ENCODE measurements at places on chromosomes 1 and 21. TPM values are rescaled to one million over a fixed set of nuclear protein-coding genes. Genes with fewer than 3 reads are reported as not detected.

GRCh38 chr1:119373465-119373864 lies 4.9 kb downstream of the HAO2 start:
- DNase-seq: no peak
- no peaks in the 10 kb centered on the region for H3K4me1 ChIP-seq
- H3K27me3 ChIP-seq: no peaks in the 10 kb centered on the region
- H3K27ac ChIP-seq: no peak overlapping the region
- H3K36me3 ChIP-seq: no peaks in the 10 kb centered on the region
- no peak overlapping the region for H3K4me3 ChIP-seq

GRCh38 chr21:36915014-36915695 lies 51.3 kb downstream of the HLCS start:
- peaks cover 2% of the 10 kb centered on the region for H3K4me1 ChIP-seq
- no peaks in the 10 kb centered on the region for H3K36me3 ChIP-seq
- H3K27me3 ChIP-seq: no peaks in the 10 kb centered on the region
- no peak for DNase-seq
- no peak overlapping the region for H3K27ac ChIP-seq

GRCh38 chr1:3796215-3797061 lies at the start of gene LRRC47:
TSS of gene LRRC47 (minus strand) at chr1:3796498. CDS start at chr1:3796476, 22 bp downstream.
- peak; percentile 67 for DNase-seq
- peak within 1 kb of the TSS; percentile 90 for H3K4me3 ChIP-seq
- peak within 1 kb of the TSS; percentile 76 for H3K27ac ChIP-seq
- no peaks in the 10 kb centered on the region for H3K27me3 ChIP-seq
- H3K36me3 ChIP-seq: no peaks in the 10 kb centered on the region

GRCh38 chr1:164443166-164443565 lies 115.8 kb upstream of the PBX1 start:
- H3K4me1 ChIP-seq: no peaks in the 10 kb centered on the region
- H3K27ac ChIP-seq: no peak overlapping the region
- H3K4me3 ChIP-seq: no peak overlapping the region
- H3K36me3 ChIP-seq: no peaks in the 10 kb centered on the region

- H3K4me3 ChIP-seq: no peak overlapping the region
- H3K36me3 ChIP-seq: no peaks in the 10 kb centered on the region
- no peak for DNase-seq
- H3K27ac ChIP-seq: no peak overlapping the region
- no peaks in the 10 kb centered on the region for H3K4me1 ChIP-seq
Measured at GRCh38 chr1:179818260-179818659, 59.3 kb downstream of the TOR1AIP2 start.

GRCh38 chr1:65986146-65986545 lies 193.5 kb downstream of the PDE4B start:
- no peaks in the 10 kb centered on the region for H3K4me1 ChIP-seq
- no peaks in the 10 kb centered on the region for H3K36me3 ChIP-seq
- DNase-seq: no peak
- H3K4me3 ChIP-seq: no peak overlapping the region
- H3K27me3 ChIP-seq: no peaks in the 10 kb centered on the region
- no peak overlapping the region for H3K27ac ChIP-seq

DNA sequence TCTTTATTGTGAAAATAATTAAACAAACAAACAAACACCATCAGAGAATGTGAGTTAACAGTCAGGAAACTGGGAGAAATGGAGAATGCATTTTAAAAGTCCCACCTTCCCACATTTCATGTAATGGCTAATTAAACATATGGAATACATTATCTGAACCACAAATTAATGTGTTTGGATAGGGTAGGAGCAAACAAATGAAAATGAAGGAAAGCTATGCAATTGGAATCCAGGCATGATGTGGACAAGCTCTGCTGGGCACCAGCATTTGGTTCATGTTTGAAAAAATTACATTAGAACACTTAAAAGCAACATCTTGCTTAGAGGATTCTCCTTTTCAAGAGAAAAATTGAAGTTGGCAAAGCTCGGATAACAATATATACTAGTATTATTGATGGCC lies 628.1 kb downstream of the LMO4 start:
- DNase-seq: no peak
- no peaks in the 10 kb centered on the region for H3K36me3 ChIP-seq
- no peaks in the 10 kb centered on the region for H3K4me1 ChIP-seq
- H3K27ac ChIP-seq: no peak overlapping the region
- H3K4me3 ChIP-seq: no peak overlapping the region

- H3K4me1 ChIP-seq: no peaks in the 10 kb centered on the region
- no peak overlapping the region for H3K4me3 ChIP-seq
- H3K27me3 ChIP-seq: no peaks in the 10 kb centered on the region
- H3K27ac ChIP-seq: no peak overlapping the region
- DNase-seq: no peak
Measured at GRCh38 chr1:79614106-79614505, 607.6 kb upstream of the ADGRL4 start.

- peak overlapping the region; percentile 16 for H3K27ac ChIP-seq
- no peak overlapping the region for H3K4me3 ChIP-seq
- DNase-seq: no peak
- H3K4me1 ChIP-seq: peaks cover 44% of the 10 kb centered on the region
- no peaks in the 10 kb centered on the region for H3K36me3 ChIP-seq
- H3K27me3 ChIP-seq: no peaks in the 10 kb centered on the region
Measured at GRCh38 chr1:8600336-8600735, 217.1 kb downstream of the RERE start.

GRCh38 chr1:93567255-93567918 lies 114.2 kb downstream of the BCAR3 start:
- H3K4me3 ChIP-seq: no peak overlapping the region
- no peaks in the 10 kb centered on the region for H3K36me3 ChIP-seq

GRCh38 chr1:183318433-183318832 lies 99.7 kb downstream of the NMNAT2 start:
- H3K4me3 ChIP-seq: no peak overlapping the region
- H3K36me3 ChIP-seq: no peaks in the 10 kb centered on the region
- H3K27ac ChIP-seq: peak overlapping the region; percentile 63
- no peak for DNase-seq
- H3K4me1 ChIP-seq: no peaks in the 10 kb centered on the region

DNA sequence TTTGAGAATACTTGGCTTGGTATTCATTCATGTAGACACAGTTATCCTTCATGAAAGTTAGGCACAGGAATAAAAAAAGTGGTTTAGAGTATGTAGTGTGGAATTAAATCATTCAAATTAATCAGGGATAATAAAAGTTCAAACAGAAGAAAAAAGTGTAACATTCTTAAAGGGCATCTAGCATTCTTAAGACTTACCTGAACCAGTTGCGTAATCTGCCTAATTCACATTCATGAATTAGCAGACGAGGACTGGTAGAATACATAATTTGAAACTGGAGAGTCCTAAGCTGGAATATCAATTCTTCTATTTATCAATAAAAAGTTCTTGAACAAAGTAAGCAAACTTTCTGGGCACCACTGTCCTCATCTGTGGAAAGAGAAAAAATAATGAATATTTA lies 157.0 kb upstream of the DEPDC1 start:
- H3K4me1 ChIP-seq: no peaks in the 10 kb centered on the region
- no peak for DNase-seq
- no peak overlapping the region for H3K4me3 ChIP-seq
- H3K27ac ChIP-seq: no peak overlapping the region

DNA sequence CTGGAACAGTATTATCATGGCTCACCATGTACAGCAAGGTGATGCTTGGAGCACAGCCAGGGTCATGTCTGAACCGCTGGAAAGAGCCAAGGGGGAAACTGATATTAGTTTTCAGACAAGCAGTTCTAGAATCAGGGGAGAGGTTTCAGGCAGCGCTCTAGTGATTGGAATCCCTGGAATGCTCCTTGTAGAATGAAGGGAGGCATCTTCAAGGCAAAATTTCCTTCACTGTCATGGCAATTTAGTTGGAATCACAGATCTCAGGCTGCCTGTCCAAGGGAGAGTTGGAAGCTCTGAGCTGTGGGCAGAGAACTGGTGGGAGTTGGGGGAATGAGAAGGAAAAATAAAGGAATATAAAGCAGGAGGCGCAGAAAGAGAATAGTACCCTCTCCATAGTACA lies 737.1 kb downstream of the PTPRU start:
- H3K27ac ChIP-seq: no peak overlapping the region
- peaks cover 27% of the 10 kb centered on the region for H3K27me3 ChIP-seq
- H3K4me3 ChIP-seq: no peak overlapping the region
- no peak for DNase-seq
- no peaks in the 10 kb centered on the region for H3K36me3 ChIP-seq

DNA sequence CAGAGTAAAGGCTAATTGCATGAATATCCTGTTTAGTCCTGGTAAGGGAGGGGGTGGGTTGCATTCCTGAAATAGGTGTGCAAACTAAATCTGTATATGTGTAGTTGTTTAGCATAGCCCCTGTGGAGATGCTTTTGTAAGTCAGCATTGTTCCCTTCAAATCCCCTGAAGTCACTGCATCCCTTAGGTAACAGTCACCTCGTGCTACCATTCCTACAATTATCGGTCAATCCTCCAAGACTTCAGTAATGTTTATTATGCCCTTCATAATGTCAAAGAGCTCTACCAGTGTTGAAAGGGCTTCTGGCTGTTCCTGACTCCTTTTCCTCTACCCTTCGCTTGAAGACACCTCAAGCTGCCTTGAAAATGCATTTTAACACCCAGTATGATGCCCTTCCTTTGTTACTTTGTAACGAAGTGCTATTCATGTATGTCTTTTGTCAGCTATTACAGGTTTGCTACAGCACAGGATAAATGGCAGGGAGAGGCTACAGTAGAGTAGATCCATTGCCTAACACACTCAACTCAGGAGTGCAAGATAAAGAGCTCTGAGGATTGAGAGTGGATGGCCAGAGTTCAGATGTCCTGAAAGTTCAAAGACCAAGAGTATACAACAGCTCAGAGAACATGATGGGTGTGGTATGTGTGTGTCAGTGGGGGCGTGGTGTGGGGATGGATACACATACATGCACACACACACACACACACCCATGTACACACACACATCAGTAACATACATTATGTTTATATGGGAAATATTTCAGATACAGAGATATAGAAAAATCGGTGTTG lies 27.4 kb upstream of the FOXD3 start:
- H3K27me3 ChIP-seq: peaks cover 16% of the 10 kb centered on the region
- H3K27ac ChIP-seq: no peak overlapping the region
- no peaks in the 10 kb centered on the region for H3K36me3 ChIP-seq
- no peaks in the 10 kb centered on the region for H3K4me1 ChIP-seq

DNA sequence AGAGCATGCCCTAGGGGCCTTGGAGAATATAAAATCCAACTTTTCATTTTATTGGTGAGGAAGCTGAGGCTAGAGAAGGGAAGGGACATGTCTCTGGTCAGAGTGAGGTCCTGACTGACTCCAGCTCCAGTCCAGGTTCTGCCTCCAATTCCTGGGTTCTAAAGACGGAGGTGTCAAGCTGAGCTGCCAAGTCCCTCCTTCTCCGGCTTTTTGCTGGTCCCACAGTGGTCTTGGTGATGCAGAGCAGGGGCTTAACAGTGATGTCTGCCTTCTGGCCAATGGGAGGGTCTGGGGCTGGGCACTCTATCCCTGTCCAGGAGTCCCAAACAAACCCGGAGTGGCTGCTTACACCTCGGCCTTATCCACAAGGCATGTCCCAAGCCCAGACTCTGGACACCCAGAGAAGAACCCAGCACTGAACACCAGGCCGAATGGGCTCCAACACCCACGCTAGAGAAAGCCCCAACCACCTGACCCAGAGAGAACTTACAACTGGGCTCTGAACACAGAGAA lies 104.8 kb downstream of the EBNA1BP2 start:
- no peak for DNase-seq
- no peak overlapping the region for H3K4me3 ChIP-seq
- no peaks in the 10 kb centered on the region for H3K36me3 ChIP-seq

DNA sequence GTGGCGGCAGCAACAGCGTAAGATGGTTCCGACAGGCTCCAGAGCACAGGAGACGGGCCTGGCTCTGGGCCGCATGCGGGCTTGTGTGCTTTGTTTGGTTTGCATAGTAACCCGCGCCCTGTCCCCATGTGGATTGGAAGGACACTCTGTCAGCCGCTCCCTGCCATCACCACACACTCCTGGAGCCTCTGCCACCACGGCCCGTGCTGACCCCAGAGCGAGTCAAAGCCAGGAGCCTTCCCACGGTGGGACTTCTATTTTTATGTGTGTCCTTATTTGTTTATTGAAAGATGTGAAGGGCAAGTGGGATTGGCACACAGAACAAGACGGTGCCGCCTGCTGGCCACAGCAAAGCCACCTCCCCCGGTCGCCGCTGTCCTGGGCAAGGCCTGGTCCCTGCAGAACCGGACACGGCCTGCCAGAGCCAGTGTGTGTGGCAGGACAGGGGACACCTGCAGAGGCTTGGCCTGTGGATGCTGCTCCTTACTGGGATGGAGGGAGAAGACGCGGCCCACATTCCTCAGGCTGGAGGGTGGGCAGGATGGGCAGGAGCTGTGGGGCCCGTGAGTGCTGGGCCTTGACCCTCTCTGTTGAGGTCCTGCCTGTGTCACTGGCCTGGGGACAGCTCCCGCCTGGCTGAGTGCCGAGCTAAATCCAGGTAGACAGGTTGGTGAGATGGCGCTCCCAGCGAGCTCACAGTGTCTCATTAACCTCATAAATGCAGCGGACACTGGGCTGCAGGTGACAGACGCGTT lies 64.4 kb downstream of the AGPAT3 start:
- no peak for DNase-seq
- H3K4me3 ChIP-seq: no peak overlapping the region

- H3K27ac ChIP-seq: peak overlapping the region; percentile 90
- H3K36me3 ChIP-seq: no peaks in the 10 kb centered on the region
Measured at GRCh38 chr1:24390924-24391782, 22.4 kb downstream of the STPG1 start.

DNA sequence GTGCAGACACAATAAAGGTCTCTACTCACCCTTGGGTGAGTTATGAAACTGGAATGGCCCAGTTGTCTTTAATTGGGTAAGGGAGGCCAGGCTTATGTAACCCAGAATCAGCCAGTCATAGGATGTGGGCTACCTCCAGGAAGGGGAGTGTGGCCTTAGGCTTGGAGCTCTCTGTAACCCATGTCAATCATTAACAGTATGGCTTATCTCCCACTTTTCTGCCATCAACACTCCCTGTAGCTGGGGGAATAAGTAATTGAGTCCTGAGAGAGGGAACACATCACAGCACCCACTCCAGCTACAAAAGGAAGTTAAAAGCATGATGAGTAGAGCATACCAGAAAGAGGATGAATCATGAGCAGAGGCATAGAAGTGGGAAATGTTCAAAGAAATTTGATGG lies 327.0 kb upstream of the DUSP10 start:
- no peaks in the 10 kb centered on the region for H3K4me1 ChIP-seq
- no peak for DNase-seq
- H3K36me3 ChIP-seq: no peaks in the 10 kb centered on the region
- no peak overlapping the region for H3K4me3 ChIP-seq
- no peaks in the 10 kb centered on the region for H3K27me3 ChIP-seq
- H3K27ac ChIP-seq: no peak overlapping the region

- DNase-seq: no peak
- H3K4me1 ChIP-seq: no peaks in the 10 kb centered on the region
- H3K27ac ChIP-seq: no peak overlapping the region
- H3K36me3 ChIP-seq: no peaks in the 10 kb centered on the region
- H3K27me3 ChIP-seq: no peaks in the 10 kb centered on the region
- no peak overlapping the region for H3K4me3 ChIP-seq
Measured at GRCh38 chr1:42221456-42221855, 56.9 kb upstream of the GUCA2A start.

The TBX15 gene
- total RNA-seq: 0.19 TPM

The TACSTD2 gene
- total RNA-seq: 1,522 TPM

The THEM4 gene
- 12.1 TPM for total RNA-seq

The MEX3A gene
- 0.53 TPM for total RNA-seq

The RASAL2 gene
- 29.8 TPM for total RNA-seq

The KRTAP25-1 gene
- total RNA-seq: not detected

The MAGOH gene
- total RNA-seq: 40.8 TPM

The CD1E gene
- total RNA-seq: 0.99 TPM

The S100A8 gene
- total RNA-seq: 15,687 TPM
